Stimulated activated CD4-positive, alpha-beta T cell treated with anti-CD3 and anti-CD28 coated beads, Interleukin-1b, Interleukin-23, amount 100 ng/mL, for 1 hour (primary cell): ENCODE measurements at places on chromosomes 2 and 18.

- DNase-seq: no peak
These were observed 51.2 kb downstream of the CLASP1 start for GRCh38 chr2:121598087-121598486.

- DNase-seq: no peak
These were observed 16.9 kb upstream of the ZCCHC2 start for GRCh38 chr18:62505669-62506494.

DNA sequence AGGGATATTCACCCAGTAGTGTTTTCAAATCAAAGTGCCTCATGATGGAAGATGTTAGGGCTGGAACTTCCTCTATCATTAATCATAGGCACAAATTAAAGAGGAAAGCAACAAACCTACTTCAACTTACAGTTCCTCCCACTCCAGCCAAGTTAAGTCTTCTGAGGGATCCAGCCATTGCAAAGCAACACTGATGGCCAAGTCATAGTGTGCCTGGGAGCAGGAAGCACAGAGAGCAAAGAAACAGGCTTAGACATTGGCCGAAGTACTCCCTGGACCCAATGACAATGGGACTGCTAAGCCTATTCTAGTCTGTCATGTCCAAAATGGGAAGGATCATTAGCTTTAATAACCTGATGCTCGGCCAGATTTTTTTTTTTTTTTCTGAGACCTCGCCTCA is 7.0 kb downstream of the C2orf80 start:
- no peak for DNase-seq

DNA sequence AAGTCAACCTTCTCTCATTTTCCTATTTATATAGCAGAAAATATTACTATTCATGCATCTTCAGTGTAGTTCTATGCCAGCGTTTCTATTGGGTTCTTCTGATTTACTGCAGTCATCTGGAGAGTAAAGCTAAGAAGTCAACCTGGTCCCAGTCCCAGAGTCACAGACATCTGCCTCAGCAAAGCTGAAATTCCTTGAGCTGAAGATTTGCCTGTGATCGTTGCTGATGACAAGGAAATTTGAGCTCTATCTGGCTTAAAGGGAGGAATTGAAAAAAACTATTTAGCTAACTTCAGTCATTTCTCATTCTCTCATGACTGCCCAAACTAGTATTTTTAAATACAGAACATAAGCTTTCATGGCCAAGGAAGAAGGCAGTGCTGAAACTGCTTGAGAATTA is 45.7 kb downstream of the RND3 start:
- DNase-seq: no peak

GRCh38 chr2:134282629-134283400 is 28.9 kb downstream of the MGAT5 start:
- no peak for DNase-seq

DNA sequence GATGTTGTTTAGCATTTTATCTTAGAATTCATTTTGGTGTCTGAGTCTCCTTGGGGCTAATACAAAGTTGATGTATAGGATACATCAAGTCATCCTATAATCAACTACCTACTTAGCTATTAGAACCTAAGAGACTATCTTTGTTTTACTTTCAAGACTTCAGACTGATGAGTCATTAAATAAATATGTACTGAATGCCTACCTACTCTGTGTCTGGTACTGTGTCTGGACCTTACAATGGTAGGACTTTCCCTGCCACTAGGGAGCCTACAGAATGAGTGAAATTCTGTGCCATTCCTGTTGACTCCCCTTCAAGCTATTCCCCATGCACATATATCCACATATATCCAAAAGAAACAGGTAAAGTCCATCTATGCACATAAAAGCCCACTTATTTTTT is 114.5 kb downstream of the ERBB4 start:
- DNase-seq: no peak

DNA sequence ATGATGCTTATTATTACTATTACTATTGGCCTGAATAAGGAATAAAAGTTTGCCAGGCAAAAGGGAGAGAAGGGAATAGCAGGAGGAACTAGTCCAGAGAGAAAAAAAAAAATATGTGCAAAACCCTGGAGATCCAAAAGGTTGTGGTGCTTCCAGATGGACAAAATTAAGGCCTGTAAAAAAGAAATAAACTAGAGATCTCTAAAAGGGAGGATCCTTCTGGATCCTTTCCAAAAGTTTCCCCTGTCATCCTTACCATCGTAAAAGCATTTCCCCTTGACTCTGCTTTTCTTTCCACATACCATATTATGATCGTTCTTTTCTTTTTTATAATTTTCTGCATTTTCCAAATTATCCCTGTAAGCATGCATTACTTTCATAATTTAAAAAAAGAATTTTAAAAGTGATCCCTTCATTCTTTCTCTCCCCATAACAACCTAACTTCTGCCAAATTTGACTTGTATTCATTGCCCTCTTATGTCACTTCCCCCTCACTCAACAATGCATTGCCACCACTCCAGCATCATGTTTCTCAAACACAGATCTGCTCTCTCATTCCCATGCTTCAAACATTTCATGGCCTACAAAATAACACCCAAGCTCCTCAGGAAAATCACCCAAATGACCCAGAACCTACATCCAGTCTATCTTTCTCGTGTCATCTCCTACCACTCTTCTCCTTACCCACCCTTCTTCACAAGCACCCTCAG is 40.3 kb downstream of the RBMS1 start:
- DNase-seq: no peak

GRCh38 chr2:117935456-117935855 is 78.4 kb downstream of the CCDC93 start:
- no peak for DNase-seq

- DNase-seq: no peak
These were observed 72.0 kb downstream of the DOCK10 start for GRCh38 chr2:224970311-224970710.

DNA sequence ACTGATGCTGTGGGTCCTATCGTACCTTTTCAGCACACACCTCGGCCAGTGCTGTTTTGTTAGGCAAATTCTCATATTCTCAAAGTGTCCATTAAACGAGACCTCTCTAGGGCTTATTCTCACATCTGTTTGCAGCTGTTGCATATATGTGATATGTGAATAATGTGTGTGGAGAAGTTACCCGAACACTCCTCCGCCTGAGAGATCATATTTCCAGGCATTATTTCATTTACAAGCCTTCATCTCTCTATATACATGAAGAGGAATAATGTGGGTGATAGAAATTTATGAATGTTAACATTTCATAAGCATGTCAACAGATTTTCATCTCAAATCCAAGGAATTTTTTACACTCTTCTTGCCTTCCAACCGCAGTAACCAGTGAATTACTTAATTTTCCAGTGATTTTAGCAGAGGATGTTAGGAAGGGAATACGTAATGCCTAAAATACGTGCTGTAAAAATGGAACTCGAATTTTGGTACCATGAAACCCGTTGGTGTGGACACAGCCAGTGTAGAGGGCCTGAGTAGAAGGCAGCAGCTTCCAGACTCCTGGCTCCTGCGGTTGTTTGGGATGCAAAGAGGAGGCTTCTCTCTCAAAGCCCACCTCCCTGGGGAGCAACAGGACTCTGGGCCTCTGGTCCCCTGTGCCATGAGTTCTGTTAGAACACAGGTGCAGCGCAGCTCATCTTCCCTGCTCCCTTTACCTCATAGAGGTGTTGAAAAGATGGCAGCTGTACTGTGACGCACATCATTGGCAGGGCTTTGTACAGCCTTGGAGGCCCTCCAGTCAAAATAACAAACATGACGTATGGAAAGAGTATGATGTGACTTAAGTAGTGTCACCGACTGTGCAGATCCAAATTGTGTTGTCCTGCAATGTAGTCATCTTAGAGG is 280.1 kb downstream of the NEDD4L start:
- DNase-seq: no peak

DNA sequence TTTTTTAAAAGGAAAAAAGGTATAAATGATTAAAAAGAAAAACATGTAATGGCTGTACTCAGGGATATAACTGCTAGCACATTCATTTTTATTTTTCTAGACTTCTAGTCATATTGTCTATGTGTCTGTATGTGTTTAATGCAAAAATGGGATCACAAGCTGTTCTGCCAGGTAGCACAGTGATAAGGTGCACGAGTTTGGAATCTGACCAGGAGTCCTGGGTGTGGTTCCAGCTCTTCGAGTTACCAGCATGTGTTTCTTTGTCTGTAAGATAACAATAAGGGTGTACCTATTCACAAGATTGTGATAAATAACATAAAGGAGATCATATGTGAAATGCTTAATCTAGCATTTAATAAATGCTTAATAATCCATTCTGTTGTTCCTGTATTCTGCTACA is 145.3 kb downstream of the PKP4 start:
- no peak for DNase-seq

GRCh38 chr18:77079954-77080682 is 52.5 kb downstream of the MBP start:
- no peak for DNase-seq

DNA sequence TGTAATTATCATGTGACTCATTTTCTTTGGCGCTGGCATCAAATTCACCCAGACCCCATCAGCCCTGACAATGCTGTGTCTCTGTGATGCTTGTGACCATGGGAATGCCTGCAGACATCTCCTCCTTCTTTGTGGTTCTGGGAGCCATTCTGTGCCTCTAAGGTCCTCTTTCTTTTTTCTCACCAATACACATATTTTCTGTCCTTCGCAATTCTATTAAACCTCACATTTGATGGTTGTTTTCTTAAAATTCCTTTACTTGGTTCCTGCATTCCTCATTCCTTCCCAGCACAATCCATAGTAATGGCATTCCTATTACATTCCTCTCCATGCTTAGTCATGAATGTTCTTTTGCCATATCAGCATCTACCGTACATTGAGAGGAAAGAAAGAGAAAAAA is 375.3 kb downstream of the PIK3C3 start:
- DNase-seq: no peak

DNA sequence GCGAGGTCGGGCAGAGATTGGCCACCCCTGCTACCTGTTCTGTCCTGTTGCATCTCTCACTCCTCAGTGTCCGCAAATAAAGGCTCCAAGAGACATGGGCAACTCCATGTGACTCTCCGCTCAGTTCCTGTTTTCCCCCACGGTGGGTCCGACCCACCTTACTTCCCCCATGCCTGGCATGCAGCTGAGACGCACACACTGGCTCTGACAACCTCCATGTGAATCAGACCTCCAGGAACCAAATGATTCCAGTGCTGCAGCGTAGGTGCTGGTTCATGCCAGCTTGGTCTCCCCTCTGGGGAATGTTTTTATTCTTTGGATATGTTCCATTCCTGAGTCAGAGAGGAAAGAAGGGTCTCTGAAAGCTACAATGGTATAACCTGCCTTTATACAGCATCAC is 221.5 kb downstream of the SH3RF3 start:
- DNase-seq: no peak

DNA sequence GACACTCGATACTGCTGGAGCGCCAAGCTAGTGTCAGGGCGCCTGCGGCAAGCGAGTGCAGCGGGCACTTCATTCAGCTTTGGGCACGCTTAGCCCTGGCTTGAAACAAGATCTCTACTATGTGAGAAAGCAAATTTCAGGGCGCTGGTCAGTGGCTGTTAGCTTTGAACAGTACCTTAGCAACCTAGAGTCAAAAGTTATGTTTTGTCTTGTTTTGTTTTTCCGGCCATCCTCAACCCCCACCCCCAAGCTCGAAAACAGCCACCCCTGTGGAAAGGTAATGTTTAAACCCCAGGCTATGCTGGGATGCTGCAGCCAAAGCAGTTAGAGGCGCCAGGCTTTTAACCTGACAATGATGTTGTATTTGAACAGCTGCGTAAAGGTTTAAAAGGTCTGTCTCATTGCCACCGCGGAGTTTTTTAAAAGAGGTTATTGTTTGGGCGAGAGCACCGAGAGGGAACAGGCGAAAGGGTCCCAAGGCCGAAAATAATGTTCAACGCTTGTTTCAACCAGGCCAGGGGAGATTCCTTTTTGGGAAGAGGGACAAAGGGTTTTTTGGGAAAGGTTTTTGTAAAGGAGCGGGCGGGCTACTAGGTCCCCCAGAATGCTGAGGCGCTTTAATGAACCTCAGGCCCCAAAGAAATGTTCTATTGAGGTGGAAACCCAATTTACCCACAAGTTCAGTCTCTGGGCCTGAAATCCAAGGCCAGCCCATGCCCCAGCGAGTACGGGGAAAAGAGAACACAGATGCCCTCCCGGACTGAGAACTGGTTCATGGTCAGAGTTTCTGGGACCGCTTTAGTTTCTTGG is 2.3 kb upstream of the HOXD10 start:
- DNase-seq: no peak

GRCh38 chr18:34583895-34584294 is 126.2 kb upstream of the DTNA start:
- DNase-seq: no peak

DNA sequence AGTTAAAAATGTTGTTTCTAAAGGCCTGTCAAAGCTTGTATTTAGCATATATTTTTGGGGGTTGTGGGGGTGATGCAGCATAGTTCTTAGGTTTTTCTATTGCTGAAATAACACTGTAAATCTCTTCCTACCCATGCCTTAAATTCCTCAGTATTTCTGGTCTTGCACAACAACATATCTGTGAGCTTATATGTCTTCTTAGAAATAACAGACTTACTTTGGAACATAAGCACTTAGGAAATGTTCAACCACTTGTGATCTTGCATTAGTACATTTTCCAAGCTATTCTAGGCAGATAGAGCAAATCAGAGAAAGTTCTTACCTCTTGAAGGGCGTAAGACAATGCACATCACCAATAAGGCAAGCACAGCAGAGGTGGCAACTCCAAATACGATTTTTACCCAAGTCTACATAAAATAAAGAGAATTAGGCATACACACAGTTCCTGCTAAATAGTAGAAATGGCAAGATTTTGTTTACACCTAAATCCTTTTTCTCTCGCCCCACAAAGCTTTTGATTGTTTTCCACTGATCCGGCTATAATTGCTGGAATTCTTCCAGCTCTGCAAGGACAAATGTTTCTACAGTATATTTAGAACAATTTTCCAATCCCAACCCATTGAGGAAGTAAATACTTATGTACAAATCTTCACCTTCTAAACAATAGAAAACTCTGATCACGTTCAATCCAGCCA is 512 bp downstream of the FAP start:
- DNase-seq: no peak

GRCh38 chr18:64244571-64244970 is 95.7 kb upstream of the LINC00305 start:
- DNase-seq: no peak

GRCh38 chr2:205712508-205712907 is 30.2 kb downstream of the NRP2 start:
- no peak for DNase-seq

DNA sequence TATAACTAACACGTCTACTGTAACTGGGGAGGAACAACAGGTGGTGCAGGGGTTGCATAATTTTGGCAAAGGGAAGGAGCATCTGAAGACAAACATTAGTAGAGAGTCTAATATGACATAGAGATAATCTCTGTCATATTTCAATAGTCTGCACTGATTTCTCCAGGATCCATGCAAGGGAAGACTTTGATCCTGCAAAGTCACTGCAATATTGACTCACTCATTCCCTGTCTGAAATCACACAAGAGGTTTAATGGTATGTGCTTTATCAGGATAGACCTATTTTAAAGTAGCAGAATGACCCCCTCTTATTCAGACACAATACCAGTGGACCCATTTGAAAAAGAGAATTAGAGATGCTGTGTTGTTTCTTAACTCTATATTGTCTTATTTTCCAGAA is 98.7 kb upstream of the CAVIN2 start:
- DNase-seq: no peak

- DNase-seq: no peak
These were observed 188.4 kb downstream of the PPP1R1C start for GRCh38 chr2:182173944-182174622.
